Activated T-helper 1 cell treated with Interleukin-2 at 50 U/mL for 16 hours (primary cell): ENCODE measurements at places on chromosomes 5 and 9.

DNA sequence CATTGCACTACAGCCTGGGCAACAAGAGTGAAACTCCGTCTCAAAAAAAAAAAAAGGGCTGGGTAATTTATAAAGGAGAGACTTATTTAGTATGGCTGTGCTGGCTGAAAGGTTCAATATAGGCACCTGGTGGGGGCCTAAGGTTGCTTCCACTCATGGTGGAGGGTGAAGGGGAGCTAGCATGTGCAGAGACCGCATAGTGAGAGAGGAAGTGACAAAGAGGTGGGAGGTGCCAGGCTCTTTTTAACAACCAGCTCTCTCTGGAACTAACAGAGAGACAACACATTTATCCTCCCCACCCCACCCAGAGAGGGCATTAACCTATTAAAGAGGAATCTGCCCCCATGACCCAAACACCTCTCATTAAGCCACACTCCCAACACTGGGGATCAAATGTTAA, 28.9 kb upstream of the SERINC5 start:
- DNase-seq, result no peak

GRCh38 chr5:41057231-41057630, 13.9 kb downstream of the MROH2B start:
- DNase-seq, result no peak

DNA sequence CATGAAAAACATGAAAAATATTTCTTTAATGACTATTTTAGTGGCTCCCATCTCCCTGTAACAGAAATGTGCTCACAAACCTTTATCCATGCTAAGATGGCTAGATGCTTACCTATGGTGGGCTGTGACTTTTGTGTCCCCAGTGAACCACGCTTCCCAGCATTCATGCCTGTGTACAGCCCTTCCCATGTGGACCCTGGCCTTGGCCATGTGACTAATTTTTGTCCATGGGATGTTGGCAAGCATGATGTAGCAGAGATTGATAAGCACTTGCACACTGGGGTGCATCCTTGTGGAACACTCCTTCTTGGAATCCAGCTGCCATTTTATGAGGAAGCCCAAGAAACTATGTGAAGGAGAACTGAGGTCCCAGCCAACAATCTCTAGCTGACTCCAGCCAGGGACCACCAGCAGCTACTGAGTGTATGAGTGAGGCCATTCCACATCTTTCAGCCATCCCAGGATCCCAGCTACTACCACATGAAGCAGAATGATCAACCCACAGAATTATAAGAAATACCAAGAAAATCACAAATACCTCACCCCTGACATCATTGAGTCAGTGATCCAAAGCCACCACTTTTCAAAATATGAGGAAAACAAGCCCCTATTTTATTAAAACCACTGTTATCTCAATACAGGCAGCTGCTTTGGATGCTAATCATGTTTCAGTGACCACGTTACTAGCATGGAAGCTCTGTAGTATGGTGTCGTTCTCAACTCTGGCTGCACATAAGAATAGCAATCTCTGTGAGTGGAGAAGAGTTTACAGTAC, 16.1 kb upstream of the RAI14 start:
- DNase-seq, result no peak

DNA sequence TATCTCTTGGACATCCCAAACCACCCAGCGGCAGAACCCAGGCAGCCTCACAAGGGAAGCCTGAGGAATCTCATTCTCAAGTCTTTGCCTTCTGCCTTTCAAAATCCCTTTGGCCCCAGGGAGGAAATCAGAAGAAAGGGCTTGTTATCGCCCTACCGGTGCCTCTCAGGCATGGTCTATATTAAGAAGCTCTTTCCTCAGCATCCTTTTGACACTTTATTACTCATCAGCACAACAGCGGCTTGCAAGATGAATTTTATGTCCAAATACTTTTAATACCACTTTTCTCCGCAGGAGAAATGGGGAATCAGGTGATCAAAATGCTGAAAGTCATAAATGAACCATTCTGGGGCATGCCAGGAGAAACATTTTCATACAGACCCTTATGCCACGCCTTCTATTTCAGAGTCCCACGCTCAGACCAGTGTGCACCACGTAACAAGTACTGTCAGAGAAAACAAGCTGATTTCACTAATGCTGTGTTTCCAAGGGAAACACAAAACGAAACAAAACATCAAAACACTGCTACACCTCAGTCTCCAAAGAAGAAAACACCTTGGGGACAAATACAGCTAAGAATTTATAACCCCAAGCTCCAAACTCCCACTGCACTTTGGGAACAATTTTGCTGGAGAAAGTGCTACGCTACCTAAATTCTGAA, 30.0 kb downstream of the RAPGEF1 start:
- DNase-seq, result no peak

DNA sequence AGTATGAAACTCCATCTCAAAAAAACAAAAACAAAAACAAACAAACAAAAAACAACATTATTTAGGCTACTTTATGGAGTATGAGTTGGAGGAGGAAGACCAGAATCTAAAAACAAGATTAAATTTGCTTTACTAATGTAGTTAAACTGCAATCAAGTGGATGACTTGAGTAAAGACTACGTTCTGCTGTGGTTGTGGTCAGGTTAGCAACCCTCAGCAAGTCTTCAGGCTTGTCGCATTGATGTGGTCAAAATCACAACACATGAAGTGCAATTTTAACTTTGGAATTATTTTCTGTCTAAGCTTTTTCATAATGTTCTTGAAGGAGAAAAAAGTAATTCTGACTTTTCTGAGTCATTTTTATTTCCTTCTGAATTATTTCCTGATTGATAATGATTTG, 43.1 kb downstream of the PDE6A start:
- DNase-seq, result no peak
